Fibroblast of skin of right biceps (primary cell): ENCODE measurements at places on chromosomes 7 and 10.

GRCh38 chr7:67754651-67755050, 758.0 kb downstream of the TYW1 start:
- peak; percentile 62 for DNase-seq

DNA sequence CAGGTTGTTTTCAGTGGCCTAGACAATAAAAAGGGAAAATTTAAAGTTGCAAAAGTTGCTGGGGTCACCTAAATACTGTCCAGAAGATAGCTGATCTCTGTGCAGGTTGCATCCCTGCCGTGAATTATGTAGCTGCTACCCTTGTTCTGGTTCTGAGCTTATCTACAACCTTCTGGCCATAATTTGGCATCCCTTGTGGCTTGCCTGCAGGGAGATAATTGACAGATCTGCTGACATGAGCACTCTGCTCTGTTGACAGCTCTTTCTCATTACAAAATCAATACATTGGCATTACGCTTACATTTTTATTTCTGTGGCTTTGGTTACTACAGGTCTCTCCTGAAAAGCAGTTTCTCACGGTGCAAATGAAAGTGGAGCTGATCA, 29.3 kb upstream of the HECTD2 start:
- DNase-seq: no peak

DNA sequence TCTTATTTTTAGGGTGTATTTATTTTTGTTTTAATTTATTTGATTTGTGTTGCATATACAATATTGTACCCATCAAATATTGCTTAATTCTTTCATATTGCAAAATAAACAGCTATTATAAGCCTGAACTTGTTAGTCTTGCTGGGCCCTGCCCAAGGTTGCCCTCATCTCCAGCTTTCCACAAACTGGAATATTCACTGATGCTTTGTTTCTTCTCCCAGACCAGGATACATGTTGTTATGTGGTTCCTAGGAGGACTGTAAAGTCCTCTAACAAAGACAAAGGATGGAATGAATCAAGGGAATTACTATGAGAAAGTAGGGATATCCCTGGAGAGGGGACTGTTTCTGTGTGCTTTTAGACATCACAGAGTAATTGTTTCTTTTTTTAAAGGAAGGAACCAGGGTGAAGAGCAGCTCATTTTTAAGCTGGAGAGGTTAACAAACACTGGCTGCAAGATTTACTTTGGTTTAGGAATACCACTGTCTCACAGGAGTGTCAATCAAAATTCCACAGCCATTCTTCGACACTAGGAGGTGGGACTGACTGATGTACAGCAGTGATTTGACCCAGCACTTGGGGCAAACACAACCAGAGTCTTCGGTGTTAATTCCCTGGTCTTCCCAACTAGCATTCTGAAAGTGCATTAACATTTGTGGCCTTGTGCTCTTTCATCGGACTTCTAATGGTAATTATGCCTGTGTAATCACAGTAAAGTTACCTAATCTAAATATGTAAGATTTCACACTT, 14.8 kb upstream of the CD36 start:
- DNase-seq: no peak

- DNase-seq: no peak
Measured at GRCh38 chr7:149317496-149317895, 55.5 kb downstream of the ZNF783 start.

GRCh38 chr10:8146650-8147049, 92.2 kb downstream of the GATA3 start:
- DNase-seq: peak; percentile 63

- no peak for DNase-seq
Measured at GRCh38 chr7:139673230-139673629, 104.6 kb downstream of the HIPK2 start.

- peak; percentile 37 for DNase-seq
Measured at GRCh38 chr7:137685433-137686164, 161.2 kb downstream of the DGKI start.
